Sigmoid colon (tissue), 7 donors: ENCODE measurements at places on chromosomes 2 and 18. TPM values are rescaled to one million over a fixed set of nuclear protein-coding genes. Genes with fewer than 3 reads are reported as not detected.

DNA sequence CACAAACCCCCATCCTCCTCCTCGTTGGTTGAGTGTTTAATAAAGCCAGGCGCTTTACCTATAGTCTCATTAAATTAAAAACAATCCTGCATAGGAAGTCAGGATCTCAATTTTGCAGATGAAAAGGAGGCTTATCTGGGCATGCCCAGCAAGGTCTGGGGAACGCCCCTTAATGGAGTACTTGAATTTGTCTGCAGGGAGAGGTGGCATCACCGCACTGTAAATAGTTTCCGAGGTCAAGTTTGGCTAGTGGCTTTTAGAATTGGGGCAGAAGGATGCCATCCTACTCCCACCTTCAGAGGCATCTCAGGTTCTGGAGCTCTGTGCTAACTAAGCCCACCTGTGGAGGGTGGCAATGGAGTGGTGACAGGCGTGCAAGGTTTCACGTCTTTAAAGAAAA lies 149.2 kb downstream of the TGIF1 start:
- no peak for DNase-seq

DNA sequence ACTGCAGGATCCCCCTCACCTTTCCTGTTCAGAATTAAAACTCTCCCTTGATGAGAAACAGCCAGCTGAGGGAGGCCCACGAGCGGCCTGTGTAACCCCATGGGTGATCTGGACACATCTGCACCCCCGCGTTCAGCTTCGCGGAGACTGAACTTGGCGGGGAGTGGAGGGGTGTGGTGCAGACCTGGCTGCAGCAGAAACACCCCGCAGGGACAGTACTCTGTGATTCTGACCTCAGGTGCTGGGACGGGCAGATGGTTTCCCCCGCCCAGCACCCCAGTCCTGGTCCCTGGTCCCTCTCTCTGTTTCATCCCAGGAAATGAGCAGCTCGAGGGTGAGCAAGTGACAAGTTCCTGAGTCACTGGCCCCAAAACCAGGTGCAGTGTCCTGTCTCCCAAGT lies 41.2 kb downstream of the GBX2 start:
- DNase-seq = no peak

GRCh38 chr18:77469131-77469530 lies 219.5 kb downstream of the GALR1 start:
- DNase-seq = no peak

DNA sequence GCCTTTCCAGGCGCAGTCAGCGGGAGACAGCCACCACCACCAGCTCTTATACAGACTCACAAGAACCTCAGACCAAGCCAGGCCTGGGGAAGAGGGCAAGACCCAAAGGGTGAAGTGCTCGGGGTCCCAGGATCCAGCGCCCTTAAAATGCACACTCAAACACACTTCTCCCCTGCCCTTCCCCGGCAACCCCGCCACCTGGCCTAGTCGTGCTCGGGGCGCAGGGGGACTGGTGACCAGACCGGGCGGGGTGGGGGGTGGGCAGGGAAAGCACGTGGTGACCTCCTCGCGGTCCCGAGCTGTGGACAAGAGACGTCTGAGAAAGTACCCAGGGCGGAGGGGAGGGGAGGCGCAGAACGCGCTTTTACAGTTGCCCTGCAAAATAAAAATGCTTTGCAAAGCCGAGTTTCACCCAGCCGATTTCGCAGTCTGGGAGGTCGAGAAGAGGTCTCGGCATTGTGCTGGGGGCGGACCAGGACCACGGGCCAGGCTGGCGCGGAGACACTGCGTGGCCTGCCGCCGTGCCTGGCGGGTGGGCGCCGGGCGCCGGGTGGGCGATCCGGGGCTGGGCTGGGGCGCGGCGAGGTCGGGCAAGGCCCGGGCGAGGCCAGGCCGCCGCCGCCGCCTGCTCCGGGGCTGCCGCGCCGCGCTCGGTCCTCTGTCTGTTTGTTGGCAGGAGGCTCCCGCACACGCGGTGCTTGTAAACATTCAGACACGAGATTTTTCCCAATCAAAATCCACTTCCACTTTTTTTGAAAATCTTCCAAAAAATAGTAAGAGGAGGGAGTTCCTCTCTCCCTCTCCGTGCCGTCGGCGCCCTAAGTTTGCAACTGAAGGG lies 2.0 kb downstream of the BCL11A start:
- DNase-seq = peak; percentile 83

PLCD4 gene
- 42.4 TPM for total RNA-seq

GRCh38 chr2:227473122-227473461 lies 1.1 kb downstream of the AGFG1 start:
- DNase-seq = no peak

GRCh38 chr2:238699307-238700116 lies 148.4 kb upstream of the TWIST2 start:
- no peak for DNase-seq

DNA sequence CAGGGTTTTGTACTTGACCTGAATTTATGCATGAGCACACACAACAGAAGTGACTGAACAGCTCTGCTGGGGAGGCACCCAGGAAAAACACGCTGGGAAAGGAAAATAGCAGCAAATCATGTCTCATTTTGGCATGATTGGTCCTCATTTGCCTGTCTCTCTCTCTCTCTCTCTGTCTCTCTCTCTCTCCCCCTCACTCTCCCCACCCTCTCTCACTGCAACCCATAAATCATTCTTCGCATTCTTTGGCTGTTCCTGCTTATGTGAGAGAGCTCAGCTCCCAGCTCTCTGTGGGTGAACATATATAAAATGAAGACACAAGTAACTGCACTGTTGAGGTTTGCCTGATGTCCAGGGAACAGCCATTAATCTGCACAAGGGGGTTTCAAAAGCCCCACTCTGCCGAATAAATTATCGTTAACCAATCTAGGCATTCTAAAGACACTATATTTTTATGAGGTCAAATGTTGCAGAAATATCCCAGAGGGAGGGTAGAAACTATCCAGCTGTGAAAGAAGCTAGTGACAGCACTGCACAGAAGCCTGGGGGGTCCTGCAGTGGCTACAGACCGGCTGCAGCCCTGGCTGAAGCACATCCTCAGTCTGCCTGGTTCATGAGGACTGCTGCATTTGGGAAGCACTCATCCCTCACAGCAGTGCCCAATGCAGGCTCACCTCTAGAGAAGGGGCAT lies 260.3 kb downstream of the AFF3 start:
- DNase-seq = no peak

DNA sequence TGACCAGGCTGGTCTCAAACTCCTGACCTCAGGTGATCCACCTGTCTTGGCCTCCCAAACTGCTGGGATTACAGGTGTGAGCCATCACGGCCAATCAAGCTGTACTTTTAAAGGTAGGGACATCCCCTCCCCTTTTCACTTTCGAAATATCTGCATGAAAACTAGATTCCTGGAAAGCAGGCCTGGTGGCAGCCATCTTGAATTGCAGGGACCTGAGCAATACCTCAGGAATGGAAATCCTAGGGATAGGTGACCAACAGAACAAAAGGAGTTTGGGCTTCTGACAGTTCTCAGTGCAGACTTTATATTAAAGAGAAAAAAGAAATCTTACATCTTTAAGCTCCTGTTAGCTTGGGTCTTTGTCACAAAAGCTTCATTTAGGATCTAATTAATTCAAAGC lies 62.6 kb downstream of the KLF7 start:
- no peak for DNase-seq

DNA sequence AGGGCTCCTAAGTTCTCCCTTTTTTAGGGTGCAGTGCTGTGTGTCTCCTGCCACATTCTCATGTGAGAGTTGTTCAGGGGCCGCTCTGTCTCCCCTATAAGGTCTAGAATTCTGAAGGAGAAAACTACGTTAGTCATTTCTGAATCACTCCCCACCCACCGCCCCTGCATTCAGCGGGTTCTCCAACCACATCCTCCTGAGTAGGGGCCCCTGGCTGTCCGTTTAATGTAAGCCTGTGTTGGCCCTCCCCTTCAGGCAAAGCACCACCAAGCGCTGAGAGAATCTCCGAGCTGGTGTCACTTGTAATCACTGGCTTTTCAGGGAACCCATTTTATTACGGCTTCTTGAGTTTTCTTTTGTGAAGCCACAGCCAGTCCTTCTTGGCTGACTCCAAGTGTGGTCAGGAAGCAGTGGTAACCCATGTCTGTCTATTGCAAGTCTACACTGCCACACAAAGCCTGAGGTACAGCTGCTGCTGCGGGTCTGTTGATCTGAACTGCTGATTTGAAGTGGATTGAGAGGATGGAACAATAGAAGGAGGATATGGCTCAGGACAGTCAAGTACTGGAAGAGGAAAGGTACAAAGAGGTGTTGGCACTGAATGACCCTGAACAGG lies 16.9 kb downstream of the LCT start:
- DNase-seq = no peak

DNA sequence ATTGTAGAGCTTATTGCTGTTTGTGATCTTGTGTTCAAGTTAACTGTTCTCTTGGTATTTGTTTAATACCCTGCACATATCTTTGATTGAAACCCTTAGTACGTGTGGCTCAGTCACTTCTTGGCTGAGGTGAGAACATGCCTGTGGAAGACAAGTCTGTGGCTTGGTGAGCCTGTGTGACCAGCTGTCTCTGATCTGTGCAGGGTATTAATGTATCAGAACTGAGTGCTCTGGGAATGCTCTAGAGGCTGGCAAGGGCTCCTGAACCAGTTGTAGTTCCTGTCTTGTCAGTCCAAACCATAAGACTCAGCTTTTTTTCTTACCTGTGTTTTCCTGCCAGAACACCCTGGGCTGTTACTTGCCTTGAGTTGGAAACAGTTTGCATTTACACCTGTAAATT lies 52.4 kb upstream of the EPHA4 start:
- DNase-seq = no peak
